ENCODE measurements at places on chromosomes 2 and 18.
A peak's percentile ranks its signal among the peaks of the same experiment; 100 is the strongest.

DNA sequence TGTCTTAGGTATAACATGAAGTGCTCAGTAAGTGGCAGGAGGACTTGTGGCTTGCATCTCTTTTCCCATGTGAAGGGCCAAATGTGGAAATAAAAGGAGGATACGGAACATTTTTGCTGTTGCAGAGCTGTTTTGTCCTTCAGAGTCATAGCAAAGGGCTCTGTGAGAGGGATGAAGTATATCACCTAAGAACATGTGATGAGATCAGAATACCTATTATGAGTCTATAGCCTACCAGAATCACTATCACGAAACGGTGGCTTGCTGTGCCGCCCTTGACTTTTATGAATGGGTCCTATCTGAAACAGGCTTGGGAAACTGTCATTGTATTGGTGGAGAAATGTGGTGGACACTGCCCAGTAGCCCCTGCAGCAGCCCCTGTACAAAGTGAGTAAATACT lies 67.0 kb upstream of the ITGB6 start:
- no peak for DNase-seq
- H3K4me3 ChIP-seq: no peak overlapping the region
- H3K36me3 ChIP-seq: no peaks in the 10 kb centered on the region
- H3K27me3 ChIP-seq: peaks cover 3% of the 10 kb centered on the region
- no peak overlapping the region for H3K27ac ChIP-seq
- H3K4me1 ChIP-seq: peaks cover 25% of the 10 kb centered on the region

GRCh38 chr2:200945395-200945729 lies 18.1 kb downstream of the ORC2 start:
- DNase-seq: no peak
- no peak overlapping the region for H3K27ac ChIP-seq
- H3K4me1 ChIP-seq: no peaks in the 10 kb centered on the region
- H3K4me3 ChIP-seq: no peak overlapping the region
- peaks cover 23% of the 10 kb centered on the region for H3K36me3 ChIP-seq
- H3K27me3 ChIP-seq: no peaks in the 10 kb centered on the region

DNA sequence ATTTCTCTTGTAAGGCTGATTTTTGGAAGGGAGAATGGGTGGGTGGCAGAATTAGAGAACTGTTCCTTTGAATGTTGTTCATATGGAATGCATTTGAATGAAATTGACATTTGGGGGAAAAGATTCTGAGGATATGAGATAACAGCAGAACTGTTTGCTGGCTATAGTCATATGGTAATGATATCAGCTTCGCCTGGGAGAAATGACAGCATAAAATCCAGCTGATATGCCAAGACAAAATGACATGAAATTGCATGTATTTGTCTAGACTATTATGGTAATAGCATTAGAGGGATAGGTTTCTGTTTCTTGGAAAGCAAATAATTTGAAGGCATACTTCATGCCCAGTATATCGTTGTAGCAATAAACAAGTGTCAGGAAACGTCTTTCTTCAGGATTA lies 150.8 kb upstream of the SPATS2L start:
- H3K27me3 ChIP-seq: no peaks in the 10 kb centered on the region
- H3K4me3 ChIP-seq: no peak overlapping the region
- peaks cover 21% of the 10 kb centered on the region for H3K4me1 ChIP-seq
- H3K27ac ChIP-seq: no peak overlapping the region
- H3K36me3 ChIP-seq: peaks cover 7% of the 10 kb centered on the region

GRCh38 chr2:202148515-202149154 lies 75.6 kb downstream of the KIAA2012 start:
- H3K4me1 ChIP-seq: peaks cover 29% of the 10 kb centered on the region
- H3K27me3 ChIP-seq: peaks cover 3% of the 10 kb centered on the region
- H3K27ac ChIP-seq: no peak overlapping the region
- no peak overlapping the region for H3K4me3 ChIP-seq

GRCh38 chr2:177599139-177599688 lies 206.6 kb downstream of the AGPS start:
- peak overlapping the region; percentile 67 for H3K27ac ChIP-seq
- H3K4me3 ChIP-seq: no peak overlapping the region

DNA sequence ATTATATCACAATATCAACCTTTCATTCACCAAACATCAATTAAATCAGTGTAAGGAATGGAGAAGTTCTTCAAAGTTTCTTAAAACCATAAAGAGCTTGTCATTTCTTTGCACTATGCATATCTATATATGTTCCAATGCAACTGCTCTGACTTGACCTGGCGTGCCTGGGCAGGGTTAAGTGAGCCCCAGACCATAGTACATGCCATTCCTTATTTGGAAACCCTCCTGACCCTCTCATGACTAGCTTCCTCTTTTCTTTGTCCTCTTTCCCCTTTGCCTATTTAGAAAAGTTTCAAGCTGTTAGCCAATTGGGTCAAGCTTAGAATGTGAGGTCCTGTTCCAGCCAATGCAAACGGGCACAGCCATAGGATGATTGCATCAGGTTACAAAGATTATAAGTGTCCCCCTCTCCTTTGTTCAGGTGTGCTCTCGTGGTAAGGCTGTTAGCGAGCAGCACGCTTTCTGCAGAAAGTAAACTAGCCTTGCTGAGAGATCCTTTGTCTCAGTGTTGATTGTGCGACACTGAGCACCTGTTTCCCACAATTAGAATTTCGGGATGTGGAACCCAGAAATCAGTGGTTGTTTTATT lies 78.2 kb upstream of the UXS1 start:
- H3K36me3 ChIP-seq: no peaks in the 10 kb centered on the region
- no peak overlapping the region for H3K4me3 ChIP-seq
- no peaks in the 10 kb centered on the region for H3K4me1 ChIP-seq
- H3K27me3 ChIP-seq: no peaks in the 10 kb centered on the region
- no peak for DNase-seq

- no peak for DNase-seq
- H3K36me3 ChIP-seq: no peaks in the 10 kb centered on the region
- no peaks in the 10 kb centered on the region for H3K27me3 ChIP-seq
- H3K4me3 ChIP-seq: no peak overlapping the region
- peaks cover 4% of the 10 kb centered on the region for H3K4me1 ChIP-seq
These were observed 70.6 kb downstream of the B3GNT2 start for GRCh38 chr2:62266433-62267038.
